ENCODE measurements at places on chromosomes 4 and X.

- DNase-seq: no peak
These were observed 4.5 kb downstream of the C1GALT1C1 start for GRCh38 chrX:120625371-120625770.

GRCh38 chrX:70769659-70770227 lies 138.8 kb downstream of the TEX11 start:
- no peak for DNase-seq

DNA sequence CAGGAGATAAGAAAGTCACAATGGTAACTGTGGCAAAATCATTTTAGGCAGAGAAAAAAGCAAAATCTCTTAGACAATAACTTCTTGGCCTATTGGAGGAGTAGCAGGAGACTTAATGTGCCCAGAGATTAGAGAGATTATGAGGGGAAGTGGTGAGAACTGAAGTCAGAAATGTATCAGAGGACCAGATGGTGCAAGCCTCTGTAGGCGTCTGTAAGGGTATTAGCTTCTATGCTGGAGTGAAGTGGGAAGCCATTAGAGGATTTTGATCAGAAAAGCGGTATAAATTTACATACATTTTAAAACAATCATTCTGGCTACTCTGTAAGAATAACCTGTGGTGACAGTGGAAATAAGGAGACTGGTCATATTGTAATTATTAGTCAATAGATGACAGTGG lies 236.7 kb downstream of the FAT4 start:
- DNase-seq: no peak

DNA sequence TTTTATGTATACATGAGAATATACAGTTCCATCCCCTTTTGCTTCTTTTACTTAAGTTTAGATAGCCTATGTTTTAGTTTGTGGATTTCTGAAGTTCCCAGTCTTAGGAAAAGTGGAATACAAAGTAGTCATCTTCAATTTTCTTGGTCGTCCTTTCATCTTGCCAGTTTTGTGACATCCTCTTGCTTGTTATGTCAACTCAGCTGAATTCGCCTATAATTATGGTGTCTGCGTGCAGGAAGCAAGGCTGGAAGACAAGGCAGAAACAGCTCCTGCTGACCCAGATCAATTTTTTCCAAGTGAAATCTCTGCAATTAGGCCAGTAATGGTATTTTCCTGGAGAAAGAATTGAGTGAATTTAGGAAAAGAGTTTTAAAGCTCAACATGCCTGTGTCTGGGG lies 28.1 kb upstream of the NYX start:
- DNase-seq: no peak

DNA sequence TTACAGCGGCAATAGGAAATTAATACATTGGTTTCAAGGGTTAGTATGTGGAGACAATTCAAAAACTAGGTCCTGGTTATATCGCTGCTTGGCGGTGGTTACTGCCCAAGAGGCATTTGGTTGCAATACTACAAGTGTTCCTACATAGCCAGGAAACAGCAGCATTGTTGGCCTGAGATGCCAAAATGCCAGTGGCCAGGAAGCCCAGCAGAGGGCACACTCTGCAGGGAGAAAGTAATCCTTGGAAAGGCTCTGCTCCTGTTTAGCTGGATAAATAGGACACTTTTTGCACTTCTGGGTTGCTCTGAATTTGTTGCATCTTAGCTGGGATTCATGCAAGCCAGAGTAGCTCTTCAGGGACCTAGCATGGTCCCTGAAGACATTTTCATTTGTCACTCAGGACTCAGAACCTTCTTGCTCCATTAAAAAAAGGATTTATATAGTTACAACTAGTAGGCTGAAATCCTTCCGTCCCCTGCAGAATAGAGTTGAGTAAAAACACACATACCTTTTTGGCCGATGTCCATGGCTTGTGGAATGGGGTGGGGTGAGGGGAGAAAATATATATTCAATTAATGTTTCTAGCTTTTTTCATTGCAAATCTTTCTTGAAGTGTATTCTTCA lies 8.1 kb upstream of the GPR119 start:
- DNase-seq: no peak

GRCh38 chrX:103727115-103727514 lies 16.4 kb downstream of the TMEM31 start:
- DNase-seq: no peak

GRCh38 chr4:153465615-153466080 lies 512 bp upstream of the TMEM131L start:
- no peak for DNase-seq

DNA sequence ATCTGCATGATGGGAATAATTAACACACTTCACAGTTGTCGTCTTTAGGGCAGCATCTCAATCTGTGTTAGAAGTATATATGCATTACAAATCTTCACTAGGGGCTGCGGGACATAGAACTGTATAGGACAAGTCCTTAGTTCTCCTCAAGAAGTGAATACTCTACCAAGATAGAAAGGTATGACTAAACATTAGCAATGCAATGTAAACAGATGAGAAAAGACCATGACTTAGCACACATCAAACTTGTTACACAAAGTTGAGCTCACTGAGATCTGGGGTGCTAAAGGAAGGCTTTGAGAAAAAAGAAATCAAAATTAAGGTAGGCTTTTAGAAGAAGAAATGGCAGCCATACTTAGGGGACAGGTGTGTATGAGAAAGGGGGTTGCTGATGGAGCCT lies 182.1 kb upstream of the MAP3K15 start:
- no peak for DNase-seq

GRCh38 chr4:158162631-158163030 lies 10.2 kb downstream of the GASK1B start:
- no peak for DNase-seq

DNA sequence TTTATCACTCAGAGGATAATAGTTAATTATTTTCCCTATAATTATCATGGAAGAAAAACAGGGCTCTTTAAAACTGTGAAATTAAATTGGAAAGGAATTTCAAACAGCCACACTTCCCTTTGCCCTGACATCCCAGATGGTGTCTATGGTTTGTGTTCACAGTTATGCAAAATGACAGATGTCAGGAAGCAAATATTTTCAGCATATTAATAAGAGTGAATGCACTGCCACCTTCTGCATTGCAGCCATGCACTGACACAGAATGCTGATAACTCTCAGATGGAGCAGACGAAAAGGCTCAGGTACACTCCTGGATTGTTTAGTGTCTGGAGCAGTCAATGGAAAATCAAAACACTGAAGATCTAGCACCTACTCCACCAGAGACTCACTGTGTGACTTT lies 57.6 kb downstream of the RWDD4 start:
- no peak for DNase-seq

DNA sequence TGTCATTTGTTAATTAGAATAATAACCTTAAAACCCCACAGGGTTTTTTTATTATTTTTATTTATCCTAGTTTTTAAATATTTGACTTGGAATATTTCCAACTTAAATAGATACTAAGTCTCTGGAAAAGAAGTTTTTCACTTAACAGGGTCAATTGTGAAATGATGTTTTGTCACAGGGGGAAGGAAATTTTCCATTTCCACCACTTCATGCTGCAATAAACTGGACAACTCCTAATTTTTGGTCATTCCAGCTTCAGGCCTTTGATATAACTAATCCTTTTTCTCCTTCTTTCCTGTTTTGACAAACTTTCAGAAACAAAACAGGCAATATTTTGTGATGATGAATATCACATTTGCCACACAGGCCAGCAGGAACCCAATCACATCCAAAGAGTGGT lies 45.3 kb downstream of the UGT2B10 start:
- no peak for DNase-seq

DNA sequence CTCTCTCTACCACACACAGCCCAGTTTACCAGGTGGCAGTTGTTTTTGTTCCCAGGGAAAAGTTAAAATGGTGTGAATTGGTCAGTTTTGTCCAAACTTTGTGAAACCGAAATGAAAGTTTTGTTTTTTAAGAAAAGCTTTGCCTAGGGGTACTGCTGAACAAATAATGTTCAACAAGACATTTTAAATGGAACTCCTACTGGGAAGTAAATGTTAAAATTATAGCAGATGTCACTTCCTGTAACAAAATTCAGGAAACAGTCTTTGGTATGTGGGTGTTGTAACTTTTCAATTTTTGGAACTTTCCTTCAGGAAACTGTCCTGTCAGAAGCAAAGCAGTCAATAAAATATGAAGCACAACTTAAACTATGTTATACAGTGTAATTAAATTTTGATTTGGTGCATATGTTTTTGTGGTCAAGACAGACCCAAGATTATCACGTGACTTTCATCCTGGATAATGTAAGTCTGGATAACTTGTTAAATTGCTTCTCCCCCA lies 79.5 kb downstream of the AFF1 start:
- DNase-seq: no peak

DNA sequence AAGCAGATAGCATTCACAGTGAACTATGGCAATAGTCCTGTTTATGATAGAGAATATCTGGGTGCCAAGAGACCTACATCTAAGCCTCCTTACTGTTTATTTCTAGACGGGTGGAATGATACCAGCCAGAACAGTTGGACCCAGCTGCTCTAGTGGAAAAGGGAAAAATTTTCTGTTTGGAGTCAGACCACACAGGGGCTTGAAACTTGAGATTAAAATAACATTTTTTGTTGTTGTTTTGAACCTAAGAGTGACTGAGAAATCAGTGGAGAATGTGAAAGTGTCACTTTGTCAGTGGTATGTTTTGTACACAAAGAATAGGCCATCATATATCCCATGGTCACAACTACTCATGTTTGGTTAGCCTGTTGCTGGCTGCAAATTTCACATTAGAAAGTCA lies 105.7 kb downstream of the AGTR2 start:
- no peak for DNase-seq

DNA sequence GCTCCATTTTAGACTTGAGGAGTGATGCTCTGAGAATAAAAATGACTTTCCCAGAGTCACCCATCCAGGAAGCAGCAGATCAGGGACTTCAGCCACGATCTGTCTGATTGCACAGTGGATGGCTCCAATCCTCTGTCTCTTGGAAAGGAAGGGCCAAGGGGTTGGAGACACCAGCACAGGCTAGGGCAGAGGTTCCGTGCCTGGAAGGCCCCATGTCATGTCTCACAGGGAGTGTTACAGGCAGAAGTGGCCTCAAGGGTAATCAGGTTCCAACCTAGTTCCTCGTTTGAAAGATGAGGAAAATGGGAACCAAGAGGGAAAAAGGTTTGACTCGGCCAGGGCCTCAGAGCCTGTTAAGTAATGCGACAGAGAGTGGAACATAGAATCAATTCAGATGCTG lies 160.0 kb downstream of the EFNB1 start:
- DNase-seq: no peak

- DNase-seq: no peak
These were observed 30.7 kb upstream of the CBR4 start for GRCh38 chr4:169040559-169041261.

GRCh38 chrX:134999469-134999868 lies 8.7 kb downstream of the SMIM10 start:
- no peak for DNase-seq

DNA sequence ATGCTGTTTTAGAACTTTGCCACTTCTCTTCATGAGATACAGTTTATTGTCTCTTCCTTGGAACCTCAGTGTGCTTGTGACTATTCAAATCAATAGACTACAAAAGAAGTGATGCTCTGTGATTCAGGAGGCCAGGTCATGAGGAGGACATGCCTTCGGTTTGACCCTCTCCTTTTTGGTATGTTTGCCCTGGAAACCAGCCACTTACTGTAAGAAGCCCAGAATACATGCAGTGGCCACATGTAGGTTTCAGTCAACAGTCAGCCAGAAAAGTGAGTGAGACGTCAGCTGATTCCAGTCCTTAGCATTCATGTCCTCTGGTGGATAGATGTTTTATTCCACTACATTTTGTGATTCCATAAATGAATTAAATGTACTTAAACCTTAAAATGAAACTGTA lies 328.7 kb downstream of the PCDH18 start:
- no peak for DNase-seq

DNA sequence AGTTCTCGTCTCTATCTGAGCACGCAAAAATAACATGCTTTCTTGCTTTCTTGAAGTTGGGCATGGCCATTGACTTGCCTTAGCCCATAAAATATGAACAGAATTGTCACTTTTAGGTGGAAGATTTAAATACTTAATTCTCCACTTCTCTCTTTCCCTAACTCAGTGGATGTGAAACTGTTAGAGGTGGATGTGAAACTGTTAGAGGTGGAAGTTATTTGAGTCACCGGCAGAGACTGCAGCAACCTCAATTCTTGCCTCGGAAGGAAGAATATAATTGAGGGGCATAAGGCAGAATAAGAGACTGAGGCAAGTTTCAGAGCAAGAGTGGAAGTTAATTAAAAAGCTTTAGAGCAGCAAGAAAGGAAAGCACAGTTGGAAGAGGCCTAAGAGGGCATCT lies 2.8 kb upstream of the PARM1 start:
- DNase-seq: no peak

DNA sequence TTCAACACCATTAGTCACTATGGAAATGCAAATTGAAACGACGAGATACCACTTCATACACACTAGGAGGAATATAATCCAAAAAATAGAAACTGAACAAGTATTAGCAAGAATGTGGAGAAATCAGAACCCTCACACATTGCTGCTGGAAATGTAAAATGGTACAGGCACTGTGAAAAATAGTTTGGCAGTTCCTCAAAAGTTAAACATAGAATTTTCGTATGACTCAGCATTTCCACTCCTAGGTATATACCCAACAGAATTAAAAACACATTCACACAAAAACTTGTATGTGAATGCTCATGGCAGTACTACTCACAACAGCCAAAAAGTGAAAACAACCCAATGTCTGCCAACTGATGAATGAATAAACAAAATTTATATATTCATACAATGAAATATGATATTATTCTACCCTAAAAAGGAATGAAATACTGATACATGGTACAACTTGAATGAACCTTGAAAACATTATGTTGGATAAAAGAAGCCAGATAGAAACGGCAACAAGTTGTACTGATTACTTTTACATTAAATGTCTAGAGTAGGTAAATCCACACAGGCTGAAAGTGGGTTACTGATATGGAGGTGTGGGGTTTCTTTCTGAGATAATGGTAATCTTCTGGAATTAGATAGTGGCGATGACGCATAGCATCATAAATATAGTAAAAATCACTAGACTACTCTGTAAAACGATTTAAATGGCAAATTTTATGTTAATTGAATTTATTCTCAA lies 22.3 kb downstream of the TEC start:
- DNase-seq: no peak

- DNase-seq: no peak
These were observed 148.7 kb downstream of the SPATA18 start for GRCh38 chr4:52199574-52200338.

- no peak for DNase-seq
These were observed 46.1 kb downstream of the PJA1 start for GRCh38 chrX:69119122-69119521.

- no peak for DNase-seq
These were observed 516.1 kb upstream of the DIPK2B start for GRCh38 chrX:45716750-45717149.

- no peak for DNase-seq
These were observed 49.6 kb downstream of the LAMP2 start for GRCh38 chrX:120419463-120419862.

DNA sequence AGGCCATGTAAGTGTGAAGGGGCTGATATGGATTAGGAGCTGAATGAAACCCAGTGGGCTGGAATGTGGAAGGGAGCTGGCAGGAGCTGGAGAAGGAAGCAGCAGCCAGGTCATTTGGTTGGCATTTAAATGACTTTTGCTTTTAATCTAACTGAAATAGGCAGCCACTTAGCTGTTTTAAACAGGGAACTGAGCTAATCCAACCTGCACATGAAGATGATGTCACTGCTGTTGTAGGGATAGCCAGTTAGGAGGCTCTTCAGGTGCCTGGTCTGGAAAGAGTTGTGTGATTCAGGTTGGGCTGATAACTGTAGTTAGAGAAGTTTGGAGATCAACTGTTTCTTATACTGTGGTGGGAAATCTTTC lies 122.4 kb downstream of the PALLD start:
- DNase-seq: no peak

- no peak for DNase-seq
These were observed 359.3 kb upstream of the GALNT7 start for GRCh38 chr4:172809319-172809718.

Data from stimulated activated CD8-positive, alpha-beta memory T cell treated with anti-CD3 and anti-CD28 coated beads, Interleukin-15, amount 100 ng/mL, for 4 hours (primary cell).